NCI-H2171 treated with DMSO at 0.1 percent for 48 hours (cell line): ENCODE measurements at places on chromosomes 3 and 15.
A peak's percentile ranks its signal among the peaks of the same experiment; 100 is the strongest.

- DNase-seq, result peak; percentile 72
These were observed 34.3 kb downstream of the IL20RB start for GRCh38 chr3:136992115-136992514.

- DNase-seq, result no peak
These were observed 271.8 kb downstream of the ZIC1 start for GRCh38 chr3:147680837-147681483.

GRCh38 chr3:707041-707440 is 385.8 kb upstream of the CNTN6 start:
- no peak for DNase-seq

DNA sequence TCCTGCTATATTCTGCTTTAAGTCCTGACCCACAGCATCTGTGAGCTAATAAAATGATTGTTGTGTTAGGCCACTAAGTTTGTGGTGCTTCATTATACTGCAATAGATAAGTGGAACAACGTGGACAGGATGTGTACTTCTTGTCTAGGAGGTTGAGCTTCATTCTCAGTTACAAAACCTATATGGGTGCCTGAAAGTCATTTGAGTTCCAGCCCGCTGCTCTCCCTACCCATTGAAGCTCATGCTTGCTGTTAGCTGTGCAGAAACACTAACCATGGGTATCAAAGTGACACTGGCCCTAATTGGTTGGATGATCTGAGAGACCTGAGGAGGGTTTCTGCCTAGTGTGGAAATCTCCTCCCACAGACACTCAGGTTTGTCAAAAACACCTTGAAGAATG is 357.2 kb downstream of the PDCD6IP start:
- no peak for DNase-seq

DNA sequence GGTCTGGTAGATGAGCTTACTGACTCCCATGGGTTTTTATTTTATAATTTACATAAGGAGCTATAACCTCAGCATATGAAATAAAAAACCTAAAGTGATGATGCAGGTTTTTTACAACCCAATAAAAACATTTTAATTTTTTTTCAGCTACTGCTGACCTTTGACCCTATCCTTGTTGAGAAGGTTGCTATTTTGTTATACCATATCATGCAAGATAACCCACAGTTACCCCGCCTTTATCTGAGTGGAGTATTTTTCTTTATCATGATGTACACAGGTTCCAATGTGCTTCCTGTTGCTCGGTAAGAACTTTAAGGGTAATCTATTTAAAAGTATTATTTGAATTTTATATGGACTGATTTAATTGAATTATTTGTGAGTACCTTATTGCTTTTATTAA is 70.8 kb downstream of the DNAJC13 start:
- DNase-seq, result no peak

- DNase-seq, result no peak
These were observed 503.0 kb upstream of the PROK2 start for GRCh38 chr3:72287956-72288355.

GRCh38 chr3:129614435-129614834 is 8.0 kb upstream of the PLXND1 start:
- no peak for DNase-seq

DNA sequence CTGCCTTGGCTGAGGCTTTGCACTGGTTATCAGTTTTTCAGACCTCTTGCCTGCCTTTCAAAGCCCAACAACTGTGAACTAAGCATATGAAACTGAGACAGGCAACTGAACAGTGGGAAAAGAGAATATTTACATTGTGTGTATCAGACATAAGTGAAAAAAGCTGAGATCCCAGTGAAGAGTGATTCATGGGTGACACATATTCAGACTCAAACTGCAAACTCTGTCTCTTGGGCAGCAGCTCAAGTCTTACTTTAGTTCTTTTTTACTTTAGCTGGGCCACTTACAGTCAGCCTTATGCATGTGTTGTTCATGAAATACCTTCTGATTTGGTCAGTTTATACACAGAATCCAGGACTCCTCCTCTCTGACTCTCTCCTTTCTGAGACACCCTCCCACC is 19.2 kb downstream of the SUCLG2 start:
- DNase-seq, result no peak

- no peak for DNase-seq
These were observed 57.9 kb downstream of the ACAP2 start for GRCh38 chr3:195384952-195385351.

DNA sequence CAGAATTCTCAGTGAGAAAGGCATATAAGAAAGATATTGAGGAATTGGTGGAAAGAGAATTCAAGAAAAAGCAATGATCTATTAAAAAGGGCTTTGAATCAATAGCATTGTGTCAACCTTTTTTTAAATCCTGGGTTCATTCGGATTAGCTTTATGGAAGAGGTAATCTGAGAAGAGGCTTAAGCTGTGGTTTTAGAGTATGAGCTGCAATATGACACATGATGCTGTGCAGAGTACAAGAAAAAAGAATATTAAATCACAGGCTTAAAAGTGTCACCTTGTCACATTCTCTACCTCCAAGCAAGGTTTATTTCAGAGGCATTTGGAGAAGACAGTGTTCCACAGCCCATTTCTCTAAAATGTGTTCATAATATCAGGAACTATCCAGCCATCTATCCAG is 128.9 kb downstream of the RTP4 start:
- DNase-seq, result no peak

- peak; percentile 73 for DNase-seq
These were observed 63.2 kb downstream of the HCN4 start for GRCh38 chr15:73305331-73306211.

GRCh38 chr3:154085799-154086198 is 35.4 kb upstream of the ARHGEF26 start:
- DNase-seq, result no peak

- DNase-seq, result peak; percentile 87
These were observed 9.7 kb downstream of the TPM1 start for GRCh38 chr15:63052077-63052841.

- DNase-seq, result no peak
These were observed 214.3 kb downstream of the OXSM start for GRCh38 chr3:26004172-26004571.

DNA sequence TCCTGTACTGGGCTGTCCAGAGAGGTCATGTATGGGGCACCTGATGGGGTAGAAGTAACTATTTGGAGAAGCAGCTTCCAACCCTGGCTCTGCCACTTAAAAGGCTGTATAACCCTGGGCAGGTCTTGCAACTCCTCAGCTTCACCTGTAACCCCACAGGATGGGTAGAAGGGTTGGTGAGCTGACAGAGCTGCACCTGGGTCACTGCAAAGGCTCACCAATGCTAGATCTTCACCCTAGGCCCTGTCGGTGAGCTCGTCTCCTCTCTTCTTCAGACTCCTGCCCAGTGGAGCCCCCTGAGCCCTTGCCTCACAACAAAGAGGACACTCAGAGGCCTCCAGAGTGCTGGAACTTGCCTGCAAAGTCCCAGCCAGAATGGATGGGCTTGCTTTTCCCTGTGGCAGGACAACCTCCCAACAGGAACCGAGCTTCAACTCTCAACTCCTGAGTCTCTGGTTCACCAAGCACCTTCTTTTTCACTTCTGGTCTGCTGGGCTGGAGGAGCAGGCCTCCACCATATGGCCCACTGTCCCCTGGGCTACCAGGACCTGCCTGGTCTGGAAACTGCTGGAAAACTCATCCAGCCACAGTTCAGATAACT is 45.9 kb downstream of the XXYLT1 start:
- DNase-seq, result no peak

- no peak for DNase-seq
These were observed 1.9 kb downstream of the TMEM266 start for GRCh38 chr15:76061700-76062099.

DNA sequence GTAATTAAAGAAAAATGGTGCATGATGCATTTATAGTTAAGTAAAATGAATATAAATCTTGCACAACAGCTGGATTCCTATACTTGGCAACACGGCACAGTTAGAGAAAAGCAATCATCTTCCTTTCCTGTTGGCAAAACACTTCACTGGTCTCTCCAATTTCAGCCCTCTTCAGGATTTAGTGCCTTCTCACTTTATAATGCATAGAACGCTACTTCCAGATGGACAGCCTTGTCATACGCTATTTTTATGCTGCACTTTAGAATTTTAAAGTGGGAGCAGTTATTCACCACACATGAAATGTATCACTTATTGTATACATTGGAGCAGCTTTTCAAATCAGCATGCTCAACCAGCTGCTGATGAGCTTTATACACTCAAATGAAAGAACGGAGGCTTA is 194.4 kb upstream of the GBE1 start:
- DNase-seq, result no peak

DNA sequence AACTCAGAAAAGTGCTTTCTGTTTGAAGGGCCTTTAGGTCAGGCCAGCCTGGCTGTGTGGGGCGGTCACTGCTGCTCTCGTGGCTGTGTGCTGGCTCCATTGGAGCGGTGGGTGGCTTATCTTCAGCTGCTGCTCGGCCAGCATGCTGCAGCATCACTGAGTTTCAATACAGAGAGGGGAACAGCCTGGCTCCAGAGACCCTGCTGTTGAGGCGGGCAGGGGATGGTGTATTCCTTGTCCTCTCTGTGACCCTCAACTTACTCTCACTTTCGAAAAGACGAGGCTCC is 248.5 kb upstream of the ONECUT1 start:
- no peak for DNase-seq

GRCh38 chr3:180828723-180829408 is 83.6 kb upstream of the FXR1 start:
- no peak for DNase-seq
